ENCODE measurements at places on chromosomes 5 and 9.

GRCh38 chr9:6183227-6183551, 32.4 kb upstream of the IL33 start:
- no peak for DNase-seq

DNA sequence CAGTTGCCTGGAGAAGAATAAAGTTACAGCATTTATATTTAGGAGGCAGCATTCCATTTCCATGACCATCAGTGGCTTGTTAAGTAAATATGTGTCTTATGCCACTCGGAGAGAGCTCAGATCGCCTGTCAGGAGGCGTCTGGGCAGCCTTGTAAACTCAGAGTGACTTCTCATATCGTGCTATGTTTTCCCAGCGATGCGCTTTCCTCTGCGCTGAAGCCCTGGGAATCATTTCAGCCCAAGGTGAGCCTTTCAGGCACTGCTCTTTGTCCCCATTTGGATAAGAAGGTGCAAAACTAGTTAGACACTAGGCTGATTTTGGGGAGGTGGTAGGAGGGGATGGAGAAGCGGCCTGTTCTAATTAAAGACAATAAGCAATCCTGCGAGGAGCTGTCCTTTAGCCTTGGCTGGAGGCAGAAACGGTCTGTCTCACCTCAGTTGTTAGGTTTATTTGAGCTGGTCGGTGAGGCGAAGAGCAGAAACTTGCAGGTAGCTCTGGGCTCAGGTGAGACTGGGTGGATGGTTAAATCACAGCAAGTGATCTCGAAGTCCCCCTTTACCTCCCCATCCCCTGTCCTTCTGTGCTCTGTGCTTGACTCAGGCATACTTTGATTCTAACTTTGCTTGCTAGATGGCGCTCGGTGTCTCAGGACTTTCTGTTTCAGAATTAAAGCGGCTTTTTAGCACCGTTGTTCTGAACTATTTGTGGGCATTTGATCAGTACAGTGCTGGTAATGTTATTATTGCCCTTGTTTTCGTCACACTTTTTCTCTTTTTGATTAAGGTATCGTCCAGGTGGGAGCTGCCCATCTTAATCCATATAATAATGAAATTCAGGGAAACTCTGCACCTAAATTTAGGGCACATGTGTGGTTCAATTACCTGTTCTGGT, 24.6 kb downstream of the NR2F1 start:
- no peak for DNase-seq

GRCh38 chr5:81542242-81542641, 148.3 kb upstream of the ACOT12 start:
- DNase-seq = no peak

- DNase-seq = no peak
Observed at GRCh38 chr5:126506079-126506478, 82.9 kb downstream of the GRAMD2B start.

- no peak for DNase-seq
Observed at GRCh38 chr5:42569325-42569724, 146.1 kb downstream of the GHR start.

- no peak for DNase-seq
Observed at GRCh38 chr5:77367741-77368140, 124.4 kb downstream of the WDR41 start.

GRCh38 chr5:54946306-54946819, 39.0 kb downstream of the ESM1 start:
- no peak for DNase-seq

- no peak for DNase-seq
Observed at GRCh38 chr5:103582364-103582763, 19.8 kb upstream of the NUDT12 start.

DNA sequence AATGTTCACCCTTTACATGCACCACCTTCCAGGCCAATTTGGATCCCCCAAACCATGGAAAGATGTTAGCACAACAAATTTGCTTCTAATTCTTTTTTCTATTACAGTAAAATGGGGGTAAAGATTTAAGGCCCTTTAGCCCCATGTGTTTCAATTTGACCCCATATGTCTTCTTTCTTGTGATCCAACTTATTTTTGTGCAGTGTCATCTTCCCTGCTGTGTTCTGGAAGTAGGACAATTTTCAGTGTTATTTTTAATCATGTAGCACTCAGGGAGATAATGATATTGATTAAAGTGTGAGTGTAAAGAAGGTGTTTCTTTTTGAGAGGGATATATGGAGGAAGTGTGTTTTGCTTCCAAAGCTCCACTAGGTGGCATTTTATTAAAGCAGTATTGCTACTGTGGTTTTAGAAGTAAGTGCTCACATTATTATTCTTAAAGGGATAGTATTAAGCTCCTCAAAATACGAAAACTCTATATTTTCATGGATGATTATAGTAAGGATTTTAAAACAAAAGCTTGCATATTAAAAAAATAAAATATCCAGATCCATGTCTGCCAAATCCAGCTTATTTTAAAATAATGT, 118.7 kb upstream of the ATP10B start:
- DNase-seq = no peak

GRCh38 chr5:165894916-165895315, 2389.5 kb downstream of the MAT2B start:
- no peak for DNase-seq

GRCh38 chr5:151492729-151493128, 45.3 kb downstream of the SLC36A1 start:
- DNase-seq = no peak

DNA sequence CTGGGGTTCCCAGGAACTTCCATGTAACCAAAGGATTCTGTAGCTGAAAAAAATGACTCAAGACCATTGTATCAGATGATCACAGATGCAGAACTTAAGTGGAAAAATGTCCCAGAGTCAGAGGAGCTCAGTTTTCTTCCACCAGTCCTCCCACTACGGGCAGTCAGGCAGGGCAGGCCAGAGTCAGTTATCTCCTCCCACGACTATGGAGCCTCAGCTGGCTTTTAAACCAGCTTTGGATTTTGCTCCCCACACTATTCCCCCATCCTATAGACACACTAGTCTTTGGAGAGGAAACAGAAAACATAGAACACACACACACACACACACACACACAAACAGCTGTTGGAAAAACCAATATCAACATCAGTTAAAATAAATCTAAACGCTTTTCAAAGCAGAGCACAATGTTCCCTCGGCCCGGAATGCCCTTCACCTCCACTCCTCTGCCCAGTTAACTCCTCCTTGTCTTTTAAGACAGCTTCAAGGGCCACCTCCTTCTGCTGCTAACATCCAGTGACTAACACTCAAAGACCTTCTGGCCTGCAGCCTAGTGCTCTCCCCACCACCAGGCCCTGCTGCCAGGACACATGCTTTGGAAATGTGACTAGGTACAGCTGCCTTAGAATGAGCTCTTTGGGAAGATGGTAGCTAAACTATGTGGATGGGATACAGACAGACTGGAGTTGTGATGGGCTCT, 56.8 kb downstream of the NIPAL4 start:
- DNase-seq = no peak

DNA sequence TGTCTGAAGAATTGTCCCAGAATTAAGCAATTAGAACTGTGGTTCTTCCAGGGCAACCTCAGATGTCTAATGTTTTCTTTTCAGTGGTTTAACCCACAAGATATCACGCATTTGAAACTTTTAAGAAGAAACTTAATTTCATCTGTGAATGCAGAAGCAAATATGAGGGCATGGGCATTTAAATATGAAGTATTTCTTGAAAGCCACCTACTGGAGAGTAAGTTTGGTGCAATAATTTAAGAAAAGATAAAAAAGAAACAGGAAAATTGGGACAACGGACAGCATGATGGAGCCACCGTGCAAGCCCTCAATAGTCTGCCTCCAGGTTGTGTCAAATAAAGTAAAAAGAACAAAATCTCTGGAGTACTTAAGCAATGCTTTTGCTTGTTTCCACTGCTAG, 1.2 kb upstream of the CAPSL start:
- no peak for DNase-seq

DNA sequence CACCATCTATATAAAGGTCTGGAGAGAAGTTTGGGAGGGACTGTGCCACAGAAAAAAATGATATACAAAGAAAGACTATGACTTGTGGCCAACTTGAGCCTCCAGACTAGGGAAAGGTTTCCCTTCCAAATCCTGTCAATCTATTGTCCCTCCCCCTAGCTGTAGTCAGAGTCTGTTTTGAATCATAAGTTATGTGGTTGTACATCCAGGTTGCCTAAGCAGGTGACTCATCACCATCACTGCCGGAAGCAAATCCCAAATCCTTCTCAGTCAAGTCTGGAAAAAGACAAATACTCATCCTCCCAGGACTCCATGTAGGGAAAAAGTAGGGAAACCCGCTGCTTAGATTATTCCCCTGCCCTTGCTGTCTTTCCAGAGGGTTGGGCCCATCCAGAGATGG, 235.7 kb downstream of the CDK5RAP2 start:
- DNase-seq = no peak

GRCh38 chr9:124870723-124871122, 8.8 kb downstream of the ARPC5L start:
- DNase-seq = no peak

- DNase-seq = no peak
Observed at GRCh38 chr9:70594386-70594944, 180.0 kb upstream of the KLF9 start.

DNA sequence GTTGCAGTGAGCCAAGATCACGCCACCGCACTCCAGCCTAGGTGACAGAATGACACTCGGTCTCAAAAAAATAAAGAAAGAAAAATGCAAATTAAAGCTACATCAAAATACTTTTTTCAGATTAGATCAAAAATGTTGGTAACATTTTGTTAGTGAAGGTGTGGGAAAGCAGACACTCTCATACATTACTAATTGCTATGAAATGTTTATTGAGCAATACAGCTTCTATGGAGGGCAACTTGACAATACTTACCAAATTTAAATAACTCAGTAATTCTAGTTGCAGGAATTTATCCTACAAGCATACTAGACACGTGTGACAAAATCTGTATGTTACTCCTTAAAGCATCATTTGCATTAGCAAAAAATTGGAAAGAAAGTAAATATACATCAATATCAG, 4.1 kb downstream of the TRIM23 start:
- DNase-seq = no peak

DNA sequence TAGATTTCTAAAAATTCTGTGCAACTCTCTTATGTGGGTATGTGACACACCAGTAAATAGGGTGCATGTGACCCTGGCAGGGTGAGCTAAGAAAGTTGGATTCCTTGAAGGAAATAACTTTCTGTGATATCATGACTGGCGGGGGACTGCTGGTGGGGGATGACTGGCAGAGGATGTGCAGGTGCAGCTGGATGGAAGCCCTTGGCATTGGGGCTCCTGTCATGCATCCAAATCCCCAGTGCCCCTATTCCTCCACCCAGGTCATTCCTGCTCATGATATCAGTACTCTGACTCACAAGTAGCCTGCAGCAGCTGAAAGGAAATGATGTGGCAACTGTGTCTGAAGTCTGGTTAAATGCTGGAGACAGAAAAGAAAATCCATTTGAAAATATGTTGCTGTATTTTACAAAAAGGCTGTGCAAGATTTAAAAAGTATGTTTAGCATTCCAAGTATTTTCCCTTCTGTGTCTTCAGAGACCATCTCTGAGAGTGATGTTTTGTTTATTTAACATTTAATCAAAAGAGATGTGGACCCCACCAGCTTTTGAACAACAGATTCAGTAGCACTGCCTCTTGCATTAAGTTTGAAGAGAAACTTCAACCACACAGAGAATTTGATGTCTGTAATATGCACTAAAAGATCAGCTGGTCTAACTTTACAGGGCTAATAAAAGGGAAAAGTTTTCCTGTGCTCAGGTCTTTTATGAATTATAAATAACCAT, 17.9 kb upstream of the ZSWIM6 start:
- no peak for DNase-seq

DNA sequence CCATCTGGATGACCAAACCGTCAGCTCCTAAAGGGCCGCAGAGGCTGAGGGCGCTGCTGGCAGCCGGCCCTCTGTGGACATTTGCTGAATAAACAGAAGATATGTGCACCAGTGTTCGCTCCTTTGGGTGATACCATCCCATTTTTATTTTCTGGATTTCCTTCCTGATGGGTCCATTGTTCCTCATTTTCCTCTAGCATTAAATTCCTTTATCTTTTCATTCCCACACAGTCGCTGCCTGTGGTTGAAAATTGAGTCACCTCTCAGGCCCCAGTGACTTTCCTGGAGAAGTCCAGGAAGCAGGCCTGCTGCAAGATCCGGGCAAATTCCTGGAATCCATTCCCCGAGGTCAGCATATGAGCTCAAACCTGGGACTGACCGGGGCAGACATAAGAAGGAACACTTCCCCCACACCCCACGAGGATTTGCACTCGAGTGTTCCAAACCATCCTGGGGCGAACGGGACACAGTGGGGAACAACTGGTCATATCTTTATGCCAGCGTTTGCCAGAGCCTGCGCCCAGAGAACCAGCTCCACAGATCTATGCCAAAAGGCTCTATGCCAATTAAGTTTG, 86.7 kb upstream of the PCA3 start:
- no peak for DNase-seq

DNA sequence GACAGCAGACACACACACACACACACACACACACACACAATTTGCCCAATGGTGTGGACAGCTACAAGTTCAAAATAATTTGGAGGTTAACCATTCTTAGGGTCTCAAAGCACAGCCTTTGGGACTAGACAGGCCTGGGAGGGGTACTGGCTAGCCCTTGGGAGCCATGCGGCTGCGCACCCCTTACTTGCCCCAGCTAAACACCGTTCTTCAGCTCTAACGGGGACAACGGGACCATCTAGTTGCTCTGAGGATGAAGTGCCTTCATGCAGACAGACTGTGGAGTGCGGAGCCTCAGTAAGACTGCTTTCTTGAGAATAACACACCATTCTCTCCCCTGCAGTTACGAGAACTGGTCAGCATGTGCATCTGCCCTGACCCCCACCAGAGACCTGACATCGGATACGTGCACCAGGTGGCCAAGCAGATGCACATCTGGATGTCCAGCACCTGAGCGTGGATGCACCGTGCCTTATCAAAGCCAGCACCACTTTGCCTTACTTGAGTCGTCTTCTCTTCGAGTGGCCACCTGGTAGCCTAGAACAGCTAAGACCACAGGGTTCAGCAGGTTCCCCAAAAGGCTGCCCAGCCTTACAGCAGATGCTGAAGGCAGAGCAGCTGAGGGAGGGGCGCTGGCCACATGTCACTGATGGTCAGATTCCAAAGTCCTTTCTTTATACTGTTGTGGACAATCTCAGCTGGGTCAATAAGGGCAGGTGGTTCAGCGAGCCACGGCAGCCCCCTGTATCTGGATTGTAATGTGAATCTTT, 64.6 kb downstream of the PSMB7 start:
- no peak for DNase-seq

DNA sequence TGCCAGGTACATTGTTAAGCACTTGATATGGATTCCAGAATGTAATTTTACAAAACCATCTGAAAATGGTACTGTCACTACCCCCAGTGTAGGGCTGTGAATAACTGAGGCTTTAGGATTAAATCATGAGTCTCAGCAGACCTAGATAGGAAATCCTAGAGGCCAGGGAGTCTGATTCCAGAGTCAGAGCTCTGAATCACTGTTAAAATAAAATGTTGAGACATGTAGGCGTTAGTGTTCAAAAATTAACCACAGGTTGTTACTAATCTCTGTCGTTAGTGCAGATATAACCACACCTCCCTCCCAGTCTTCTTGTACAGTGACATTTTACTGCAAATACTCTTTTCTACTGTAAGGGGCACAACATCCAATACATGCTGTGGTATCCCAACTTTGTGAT, 1828.8 kb downstream of the MAT2B start:
- no peak for DNase-seq
